ENCODE measurements at places on chromosomes 2 and 18. TPM values are rescaled to one million over a fixed set of nuclear protein-coding genes. Genes with fewer than 3 reads are reported as not detected.

- no peak for DNase-seq
Observed at GRCh38 chr2:188975497-188976102, 1.4 kb downstream of the COL3A1 start.

DNA sequence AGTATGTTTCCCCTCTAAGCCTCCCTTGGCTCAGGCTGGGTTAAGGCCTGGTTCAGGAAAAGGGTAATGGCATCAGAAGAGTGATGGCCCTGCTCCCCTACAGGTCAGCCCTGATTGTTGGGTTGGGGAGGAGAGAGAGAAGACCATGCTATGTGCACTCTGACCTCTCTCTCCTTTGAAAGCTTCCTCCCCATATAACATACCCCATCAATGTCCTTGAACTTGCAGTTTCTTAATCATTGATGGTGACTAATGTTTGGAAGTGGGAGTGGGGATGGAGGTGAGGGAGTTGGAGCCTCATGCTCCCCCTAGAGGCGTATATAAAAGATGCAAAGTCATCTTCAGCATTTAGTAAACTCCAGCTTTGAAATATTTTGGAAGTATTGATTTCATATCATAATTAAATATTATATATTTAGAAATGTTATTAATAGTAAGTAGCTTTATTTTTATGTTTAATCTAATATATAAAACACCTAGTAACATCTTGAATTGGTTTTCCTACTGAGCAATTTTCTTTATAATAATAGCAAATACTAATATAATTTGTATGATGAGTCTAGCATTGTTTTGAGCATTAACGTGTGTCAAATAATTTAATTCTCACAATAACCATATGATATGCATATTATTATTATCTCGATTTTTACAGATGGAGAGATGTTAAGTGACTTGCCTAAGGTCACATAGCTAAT, 8.8 kb downstream of the PLCL1 start:
- DNase-seq = no peak

DNA sequence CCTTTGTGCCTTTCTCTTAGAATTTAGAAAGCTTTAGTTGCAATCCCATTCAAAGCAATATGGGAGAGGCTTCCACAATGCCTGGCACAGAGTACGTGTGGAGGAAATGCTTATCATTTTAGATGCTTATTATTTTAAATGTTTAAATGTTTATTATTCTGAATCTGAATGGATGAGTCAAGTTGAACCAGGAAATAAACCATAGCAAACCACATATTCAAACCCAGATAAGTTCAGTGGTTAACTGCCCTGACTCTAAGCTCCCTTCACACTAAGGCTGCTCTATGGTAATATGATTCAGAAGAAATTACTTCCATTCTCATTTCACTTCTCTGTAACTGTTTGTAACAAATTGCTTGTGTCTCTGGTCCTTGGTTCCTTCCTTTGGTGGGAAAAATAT, 5.2 kb upstream of the PPP4R1 start:
- no peak for DNase-seq

GRCh38 chr2:190303647-190304046, 16.0 kb downstream of the HIBCH start:
- DNase-seq = no peak

DNA sequence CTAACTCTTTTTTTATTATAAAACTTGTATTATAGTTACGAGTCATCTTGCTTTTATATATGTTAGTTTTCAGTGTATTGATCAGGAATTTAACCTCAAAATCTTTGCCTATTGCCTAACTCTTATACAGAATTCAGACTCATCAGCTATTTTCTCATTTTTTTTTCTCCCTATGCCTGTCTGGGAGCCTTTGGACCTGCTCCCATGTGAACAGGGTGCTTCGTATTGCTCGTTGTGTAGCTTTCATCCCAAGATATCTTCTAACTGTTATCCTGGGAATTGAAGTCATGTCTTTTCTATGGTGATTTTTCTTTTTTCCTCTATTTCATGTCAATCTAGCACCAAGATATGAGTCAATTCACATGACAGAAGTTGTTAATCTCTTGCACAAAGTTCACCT, 814.0 kb downstream of the SLC4A3 start:
- no peak for DNase-seq

GRCh38 chr2:26848336-26849055, 564 bp downstream of the DPYSL5 start:
- no peak for DNase-seq

DNA sequence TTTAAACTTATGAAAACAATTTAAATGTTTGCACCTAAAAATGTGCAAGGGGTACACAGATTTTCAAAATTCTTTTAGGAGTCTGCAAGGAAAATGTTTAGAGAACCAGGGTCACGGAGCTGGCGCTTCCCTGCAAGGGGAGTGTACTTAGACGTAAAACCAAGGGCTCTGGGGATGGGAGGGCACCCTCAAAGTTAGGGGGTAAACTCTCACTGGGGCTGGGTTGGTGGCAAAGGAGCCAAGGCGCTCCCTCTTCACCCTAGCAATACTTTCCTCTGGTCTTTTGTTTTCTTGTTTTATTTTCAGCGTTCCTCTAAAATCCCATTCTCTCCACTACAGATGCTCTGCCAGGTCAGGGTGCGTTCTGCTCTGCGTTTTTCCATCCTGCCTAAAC, 20.0 kb downstream of the TMEM247 start:
- no peak for DNase-seq

DNA sequence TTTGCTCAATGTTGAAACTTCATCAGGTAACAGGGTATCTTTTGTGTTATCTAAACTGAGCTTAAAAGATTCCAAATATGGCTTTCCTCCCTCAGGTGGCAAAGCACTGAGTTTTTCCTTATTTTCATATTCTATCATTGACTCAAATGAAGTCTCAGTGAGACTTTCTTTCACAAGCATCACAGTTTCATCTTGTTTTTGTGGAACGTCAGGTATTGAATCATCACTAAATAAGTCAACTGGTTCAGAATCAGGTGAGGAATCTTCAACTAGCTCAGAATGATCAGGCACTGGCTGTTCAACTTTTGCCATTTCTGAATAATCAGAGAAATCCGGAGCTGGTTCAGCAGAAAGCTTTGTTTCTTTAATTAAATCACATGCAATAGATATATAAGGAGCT, 24.6 kb downstream of the RTN4 start:
- no peak for DNase-seq

GRCh38 chr2:114316532-114317300, 125.7 kb upstream of the DPP10 start:
- no peak for DNase-seq

DNA sequence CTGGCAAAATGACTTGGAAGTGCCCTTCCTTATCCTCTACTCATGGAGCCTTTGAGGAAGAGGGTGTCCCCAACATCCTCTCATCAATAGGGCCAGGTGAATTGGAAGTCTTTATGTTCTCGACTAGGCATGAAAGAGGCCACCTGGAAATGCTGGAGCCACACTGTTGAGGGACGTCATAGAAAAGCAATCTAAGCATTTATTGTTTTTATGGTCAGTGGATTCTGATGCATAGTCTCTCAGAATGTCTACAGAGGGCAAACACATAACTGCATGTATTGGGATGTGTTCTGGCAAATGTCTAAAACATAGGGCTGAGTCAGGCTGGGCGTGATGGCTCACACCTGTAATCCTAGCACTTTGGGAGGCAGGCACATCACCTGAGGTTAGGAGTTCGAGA, 246.6 kb upstream of the SP5 start:
- DNase-seq = no peak

GRCh38 chr18:45997700-45998151, 30.6 kb upstream of the EPG5 start:
- DNase-seq = no peak

- DNase-seq = no peak
Observed at GRCh38 chr2:86305915-86306254, 31.5 kb downstream of the REEP1 start.

DNA sequence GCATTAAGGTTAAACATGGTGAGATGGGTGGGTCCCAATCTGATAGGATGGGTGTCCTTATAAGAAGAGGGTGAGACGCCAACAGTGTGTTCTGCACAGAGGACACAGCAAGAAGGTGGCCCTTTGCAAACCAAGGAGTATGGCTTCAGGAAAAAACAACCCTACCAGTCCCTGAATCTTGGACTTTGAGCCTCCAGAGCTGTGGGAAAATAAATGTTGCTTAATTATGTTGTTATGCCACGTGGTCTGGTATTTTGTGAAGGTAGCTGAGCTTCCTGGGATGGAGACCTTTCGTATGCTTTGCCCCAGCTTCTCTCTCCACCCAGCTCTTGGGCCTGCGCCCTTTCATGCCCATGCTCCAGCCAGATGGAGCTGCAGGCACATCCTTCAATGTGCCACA, 114.2 kb upstream of the EPC2 start:
- DNase-seq = no peak

GRCh38 chr18:7577706-7578105, 10.6 kb downstream of the PTPRM start:
- DNase-seq = no peak

DNA sequence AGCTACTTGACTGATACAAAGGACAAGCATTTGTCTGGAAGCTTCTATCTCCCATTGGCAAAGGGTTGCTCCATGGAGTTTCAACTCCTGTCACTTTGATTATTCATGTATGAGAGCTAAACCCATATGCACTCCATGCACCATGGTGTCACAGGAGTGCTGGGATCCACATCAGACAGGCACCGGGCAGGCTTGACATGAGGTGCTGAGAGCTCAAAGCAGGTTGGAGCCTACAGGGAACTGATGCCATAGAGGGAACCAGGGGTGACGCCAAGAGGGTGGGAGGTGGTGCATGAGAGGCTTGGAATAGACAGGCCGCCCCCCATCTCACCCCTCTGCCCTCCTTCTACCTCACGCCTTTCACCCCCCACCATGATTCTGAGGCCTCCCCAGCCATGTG, 199.8 kb upstream of the CCDC68 start:
- no peak for DNase-seq

DNA sequence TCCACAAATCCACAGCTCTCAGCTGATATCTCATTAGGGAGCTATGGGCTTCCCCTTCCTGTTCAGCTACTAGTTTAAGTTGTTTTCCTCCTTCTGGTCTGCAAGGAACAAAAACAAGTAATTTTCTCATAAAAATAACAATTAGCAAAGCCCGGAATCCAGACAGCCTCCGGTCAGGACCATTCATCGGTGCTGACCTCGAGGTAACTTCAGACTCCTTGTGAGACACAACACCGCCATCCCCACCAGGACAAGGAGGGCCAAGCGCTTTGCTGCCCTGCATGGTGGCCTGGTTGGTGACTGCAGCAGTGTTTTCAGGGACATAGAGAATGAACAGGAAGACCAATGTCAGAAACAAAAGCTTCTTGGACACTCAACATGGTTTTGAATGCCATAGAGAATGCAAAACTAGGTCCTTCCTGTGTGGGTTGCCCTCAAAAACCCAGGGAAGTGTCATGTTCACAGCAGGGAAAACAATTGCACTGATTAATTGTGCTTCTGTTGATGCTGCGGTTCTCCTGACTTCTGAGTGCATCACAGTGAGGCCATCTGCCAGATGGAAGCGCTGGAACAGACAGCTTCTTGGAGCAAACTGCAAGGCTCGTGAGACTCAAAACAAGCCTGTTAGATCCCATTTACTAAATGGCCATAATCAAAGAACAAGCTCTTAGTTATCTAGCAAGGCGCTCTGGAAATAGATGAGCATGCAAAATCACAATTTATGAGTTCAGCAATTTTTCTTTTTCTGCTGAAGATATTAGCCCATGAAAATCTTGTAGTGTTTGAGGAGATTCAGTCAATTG, 77.1 kb downstream of the HS1BP3 start:
- DNase-seq = peak; percentile 49

- no peak for DNase-seq
Observed at GRCh38 chr2:101127319-101128056, 23.7 kb downstream of the TBC1D8 start.

DNA sequence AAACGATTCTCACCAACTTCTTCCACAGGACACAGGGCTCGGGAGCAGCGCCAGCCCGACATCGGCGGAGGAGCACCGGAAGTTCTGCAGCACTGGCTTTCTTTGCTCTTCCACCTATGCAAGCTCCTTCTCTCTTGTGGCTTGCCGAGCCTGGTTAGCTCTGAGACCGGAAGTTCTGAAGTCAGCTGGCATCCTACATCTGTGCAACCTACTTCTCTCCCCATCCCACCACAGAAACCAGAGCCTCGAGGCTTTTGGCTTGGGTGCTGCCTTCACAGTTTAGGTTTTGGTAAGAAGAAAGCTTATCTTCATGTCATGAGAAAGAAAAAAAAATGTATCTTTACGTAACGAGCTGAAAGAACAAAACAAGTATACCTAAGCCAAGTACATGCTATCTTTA, 111.7 kb downstream of the ANKRD44 start:
- peak; percentile 53 for DNase-seq

DNA sequence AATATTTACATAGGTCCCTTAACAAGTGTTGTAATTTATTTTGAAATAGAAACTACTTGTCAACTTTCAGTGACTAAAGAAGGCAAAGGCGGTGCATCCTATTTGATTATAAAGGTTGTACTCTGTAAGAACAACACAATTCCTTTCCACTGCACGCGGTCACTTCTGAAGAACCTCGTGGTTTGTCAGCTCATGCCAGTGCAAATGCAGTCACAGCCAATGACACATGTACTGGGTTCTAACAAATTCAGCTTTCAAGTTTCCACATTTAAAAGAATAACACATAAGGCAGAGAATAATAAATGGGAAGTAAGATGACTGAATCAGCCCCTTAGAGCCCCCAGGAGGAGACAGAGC, 39.7 kb downstream of the CYB5A start:
- no peak for DNase-seq

- DNase-seq = no peak
Observed at GRCh38 chr2:81050580-81051095, 746.1 kb upstream of the LRRTM1 start.

Gene MAPK4
- total RNA-seq = 30.3 TPM

Gene CLEC4F
- not detected for total RNA-seq

Gene CGREF1
- total RNA-seq = 17.3 TPM

Gene ATG16L1
- total RNA-seq = 36.7 TPM

Gene RMND5A
- total RNA-seq = 83.0 TPM

Gene CFAP65
- 0.16 TPM for total RNA-seq

Gene MAP3K19
- total RNA-seq = 0.78 TPM

Gene AQP12B
- not detected for total RNA-seq

Gene UGT1A5
- not detected for total RNA-seq

Gene PGAP1
- total RNA-seq = 105 TPM

Gene CCDC93
- 46.6 TPM for total RNA-seq

Gene CD28
- total RNA-seq = 0.78 TPM

Gene GALNT14
- total RNA-seq = 4.7 TPM

Gene NOP58
- 68.2 TPM for total RNA-seq
